Naive thymus-derived CD8-positive, alpha-beta T cell (primary cell): ENCODE measurements at places on chromosomes 2 and 18.

- DNase-seq = no peak
These were observed 128.4 kb downstream of the KLHL29 start for GRCh38 chr2:23513245-23513871.

DNA sequence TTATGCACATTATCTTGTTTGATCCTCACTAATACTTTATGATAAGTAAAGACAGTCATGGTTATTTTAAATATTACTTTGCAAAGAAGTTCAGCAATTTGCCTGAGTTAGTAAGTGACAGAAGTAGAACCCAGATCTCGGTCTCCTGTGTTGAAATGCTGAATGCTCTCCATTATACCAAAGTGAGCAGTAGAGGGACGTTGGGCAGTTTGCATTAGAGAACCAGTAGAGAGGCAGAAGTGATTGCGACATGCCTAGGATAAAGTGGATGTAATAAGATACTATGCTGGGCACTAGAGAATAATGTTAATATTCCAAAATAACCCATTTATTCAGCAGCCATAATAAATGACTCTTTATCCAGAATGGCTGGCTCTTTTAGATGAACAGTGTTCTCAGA is 201.0 kb downstream of the PMAIP1 start:
- DNase-seq = no peak

- no peak for DNase-seq
These were observed 18.3 kb downstream of the CLUL1 start for GRCh38 chr18:615092-615521.

DNA sequence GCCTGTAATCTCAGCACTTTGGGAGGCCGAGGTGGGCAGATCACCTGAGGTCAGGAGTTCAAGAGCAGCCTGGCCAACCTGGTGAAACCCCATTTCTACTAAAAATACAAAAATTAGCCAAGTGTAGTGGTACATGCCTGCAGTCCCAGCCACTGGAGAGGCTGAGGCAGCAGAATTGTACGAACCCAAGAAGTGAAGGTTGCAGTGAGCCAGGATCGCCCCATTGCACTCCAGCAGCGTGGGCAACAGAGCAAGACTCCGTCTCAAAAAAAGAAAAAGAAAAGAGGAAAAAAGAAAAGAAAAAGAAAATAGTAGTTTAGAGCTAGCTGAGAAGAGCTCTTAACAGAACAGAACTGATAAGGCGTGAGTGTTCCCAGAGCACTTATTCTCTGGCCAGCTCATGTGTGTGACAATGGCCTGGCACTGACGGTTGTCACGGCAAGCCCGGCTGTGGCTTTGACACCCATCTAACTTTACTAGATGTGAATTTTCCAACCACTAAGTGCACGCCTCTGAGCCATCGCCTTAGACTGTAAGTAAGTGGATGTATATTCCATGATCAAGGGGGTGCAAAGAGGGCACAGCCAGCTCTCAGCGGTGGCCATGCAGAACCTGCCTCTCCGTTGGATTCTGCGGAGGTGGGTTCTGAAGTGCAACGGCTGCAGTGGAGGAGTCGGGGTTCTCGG is 80.0 kb downstream of the ZNF516 start:
- DNase-seq = no peak

DNA sequence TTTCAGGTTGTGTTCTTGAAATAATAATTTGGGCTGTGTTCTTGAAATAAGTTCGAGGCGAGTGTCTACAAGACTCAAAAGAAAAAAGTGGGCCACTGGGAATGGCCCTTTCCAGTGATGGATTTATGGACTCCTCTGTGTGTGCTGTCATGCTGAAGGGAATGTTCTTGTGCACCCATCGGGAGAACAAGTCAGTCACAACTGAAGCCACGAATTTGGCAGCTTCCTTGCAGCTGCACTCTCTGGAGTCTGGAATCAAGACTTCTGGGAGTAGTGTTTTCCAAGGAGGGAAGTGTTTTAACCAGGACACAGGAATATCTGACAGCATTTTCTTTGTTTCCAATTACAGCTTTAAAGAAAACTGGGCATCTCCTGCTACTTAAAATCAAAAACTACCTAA is 620 bp downstream of the SLC14A1 start:
- DNase-seq = no peak

DNA sequence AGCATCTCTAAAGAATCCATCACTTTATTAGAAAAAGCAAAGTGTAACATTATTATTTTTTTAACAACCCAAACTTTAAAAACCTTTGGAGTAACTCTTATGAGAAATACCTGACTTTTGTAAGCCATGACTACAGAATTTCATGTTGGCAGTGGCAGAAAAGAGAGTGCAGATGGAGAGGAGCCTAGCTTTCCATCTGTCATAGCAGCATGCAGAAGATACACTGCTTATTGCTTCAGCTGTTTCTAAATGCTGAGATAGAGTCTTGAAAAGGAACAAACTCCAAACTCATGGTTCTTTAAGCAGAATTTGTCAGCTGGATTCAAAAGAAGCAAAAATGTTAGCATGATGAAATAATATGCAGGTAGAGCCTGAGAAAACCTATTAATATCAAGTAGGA is 1130.3 kb downstream of the DPP10 start:
- no peak for DNase-seq
